ENCODE measurements at places on chromosomes 1 and 21.

DNA sequence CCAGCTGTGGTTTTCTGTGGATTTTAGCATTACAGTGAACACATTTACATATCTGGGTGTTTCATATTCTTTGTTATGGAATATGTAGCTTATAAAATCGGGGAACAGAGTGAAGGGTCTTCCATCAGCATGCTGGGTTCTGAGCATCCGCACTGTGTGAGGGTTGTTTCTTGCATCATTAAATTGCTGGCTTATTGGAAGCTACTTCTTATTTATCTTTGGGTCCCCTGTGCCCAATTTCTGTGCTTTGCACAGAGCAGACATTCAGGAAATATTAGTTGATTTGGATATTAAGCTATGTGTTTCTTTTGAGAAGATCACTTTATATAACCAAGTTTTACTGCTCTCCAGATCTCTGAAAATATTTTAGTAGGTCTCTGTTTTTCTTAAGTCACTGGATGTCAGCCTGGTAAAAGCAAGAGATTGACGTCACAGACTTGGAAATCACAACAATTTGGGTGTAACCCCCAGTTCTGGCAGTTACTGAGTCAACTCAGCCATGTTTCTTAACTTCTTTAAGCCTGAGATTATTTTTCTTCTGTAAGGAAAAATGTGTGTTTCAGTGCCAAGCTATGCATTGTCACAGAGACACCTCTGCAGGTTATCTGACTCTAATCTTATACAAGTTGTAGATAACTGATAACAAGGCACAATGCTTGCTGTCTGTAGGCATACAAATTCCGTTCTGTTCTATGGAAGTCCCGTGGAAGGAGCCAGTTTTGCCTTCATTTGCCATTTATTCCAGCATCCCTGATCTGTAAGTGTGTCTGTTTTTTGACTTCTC lies 258.3 kb upstream of the KAZN start:
- peak; percentile 20 for DNase-seq

DNA sequence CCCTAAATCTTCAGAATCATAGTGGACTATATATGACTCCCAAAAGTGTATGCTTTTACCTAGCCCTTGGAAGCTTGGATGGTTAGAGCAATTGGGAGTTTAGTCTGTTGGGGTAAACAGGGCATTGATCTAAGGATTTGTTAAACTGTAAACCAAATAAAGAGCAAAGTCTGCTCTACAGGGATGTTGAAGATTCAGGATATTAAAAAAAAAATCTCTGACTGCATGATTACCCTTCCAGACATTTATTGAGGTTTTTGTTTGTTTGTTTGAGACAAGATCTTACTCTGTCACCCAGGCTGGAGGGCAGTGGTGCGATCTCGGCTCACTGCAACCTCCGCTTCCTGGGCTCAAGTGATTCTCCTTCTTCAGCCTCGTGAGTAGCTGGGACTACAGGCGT lies 31.6 kb downstream of the PBX1 start:
- DNase-seq, result no peak

GRCh38 chr1:85463731-85464496 lies 1.0 kb downstream of the DDAH1 start:
- peak; percentile 26 for DNase-seq

- peak; percentile 97 for DNase-seq
These were observed 646.2 kb downstream of the SMYD3 start for GRCh38 chr1:245860657-245861544.

DNA sequence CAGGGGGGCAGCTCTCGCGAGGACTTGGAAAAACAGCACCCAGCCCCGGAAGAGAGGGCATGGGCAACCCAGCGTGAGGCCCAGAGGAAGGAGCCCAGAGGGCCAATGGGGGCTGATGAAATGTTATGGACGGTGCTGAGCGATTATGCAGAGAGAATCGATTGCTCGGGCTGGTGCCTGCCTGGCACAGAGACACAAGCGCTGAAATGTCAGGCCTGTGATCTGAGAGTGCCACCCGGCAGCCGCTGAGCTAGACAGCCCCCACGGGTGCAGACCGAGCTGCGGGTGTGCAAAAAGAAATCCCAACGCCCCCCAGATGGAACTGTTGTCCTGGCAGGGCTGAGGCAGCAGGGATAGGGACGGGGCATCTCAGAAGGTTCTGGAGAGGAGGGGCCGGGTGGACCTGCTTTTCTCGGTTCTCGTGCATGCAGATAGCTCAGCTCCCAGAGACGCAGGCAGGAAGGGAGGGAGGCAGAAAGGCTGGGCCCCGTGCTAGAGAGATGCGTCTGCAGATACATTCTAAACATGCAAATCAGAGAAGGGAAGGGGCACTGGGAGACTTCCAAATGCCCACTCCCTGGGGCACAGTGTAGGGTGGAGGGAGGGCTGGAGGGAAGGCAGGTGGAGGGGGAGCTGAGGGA lies 41.5 kb downstream of the TAS1R2 start:
- DNase-seq, result no peak

- DNase-seq, result no peak
These were observed 50.8 kb downstream of the OLFM3 start for GRCh38 chr1:101945884-101946283.

DNA sequence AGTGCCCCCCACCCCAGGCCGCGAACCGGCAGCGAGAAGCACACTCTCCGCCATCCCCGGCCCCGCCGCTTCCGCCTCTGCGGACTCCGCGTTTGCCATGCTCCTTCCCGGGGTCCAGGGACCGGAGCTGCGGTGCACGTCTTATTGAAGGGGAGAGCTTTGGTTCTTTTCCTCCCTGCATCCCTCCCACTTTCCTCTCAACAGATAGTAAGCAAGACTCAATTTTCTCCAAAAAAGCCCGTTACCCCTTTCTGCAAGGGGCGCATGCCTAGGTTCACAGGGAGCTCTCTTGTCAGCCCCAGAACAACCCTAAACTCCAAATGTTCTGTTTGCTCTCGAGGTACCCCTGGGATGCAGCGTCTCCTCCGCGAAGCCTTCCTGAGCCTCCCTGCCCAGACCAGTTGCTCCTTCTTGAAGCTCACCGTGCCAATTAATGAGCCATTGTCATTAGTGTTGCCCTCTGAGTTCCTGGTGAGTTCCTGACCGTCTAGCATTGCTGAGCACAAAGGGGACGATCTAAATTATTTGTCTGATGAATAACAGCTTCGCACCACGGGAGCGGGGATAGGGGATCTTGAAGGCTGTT lies 8.1 kb downstream of the FOXD3 start:
- DNase-seq, result no peak

Data from fibroblast of skin of abdomen (primary cell).